Thoracic aorta (tissue), 2 donors: ENCODE measurements at places on chromosomes 16 and 17.

GRCh38 chr17:31167111-31167510 lies 72.3 kb downstream of the NF1 start:
- DNase-seq = no peak

- DNase-seq = no peak
Observed at GRCh38 chr17:56603486-56604238, 10.2 kb downstream of the NOG start.

DNA sequence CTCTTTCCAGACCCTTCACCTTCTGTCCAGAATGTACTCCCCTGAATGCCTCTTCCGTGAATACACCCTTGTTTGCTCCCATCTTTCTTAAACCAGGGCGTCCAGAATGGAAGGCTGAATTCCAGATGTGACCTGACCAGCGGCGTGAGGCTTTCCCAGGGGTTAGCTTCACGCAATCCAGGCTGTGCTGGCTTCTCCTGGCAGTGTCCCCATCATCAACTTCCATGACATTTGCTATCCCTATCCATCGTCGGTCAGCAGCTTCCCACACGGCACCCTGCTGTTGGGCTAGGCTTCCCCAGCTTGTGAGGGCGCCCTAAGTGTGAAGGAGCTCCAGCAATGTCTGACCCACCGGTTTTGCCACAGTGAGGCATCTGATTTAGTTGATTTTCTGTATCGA lies 339.8 kb upstream of the TNRC6C start:
- no peak for DNase-seq

GRCh38 chr17:45172541-45173286 lies 11.0 kb downstream of the HEXIM2 start:
- DNase-seq = peak; percentile 73

DNA sequence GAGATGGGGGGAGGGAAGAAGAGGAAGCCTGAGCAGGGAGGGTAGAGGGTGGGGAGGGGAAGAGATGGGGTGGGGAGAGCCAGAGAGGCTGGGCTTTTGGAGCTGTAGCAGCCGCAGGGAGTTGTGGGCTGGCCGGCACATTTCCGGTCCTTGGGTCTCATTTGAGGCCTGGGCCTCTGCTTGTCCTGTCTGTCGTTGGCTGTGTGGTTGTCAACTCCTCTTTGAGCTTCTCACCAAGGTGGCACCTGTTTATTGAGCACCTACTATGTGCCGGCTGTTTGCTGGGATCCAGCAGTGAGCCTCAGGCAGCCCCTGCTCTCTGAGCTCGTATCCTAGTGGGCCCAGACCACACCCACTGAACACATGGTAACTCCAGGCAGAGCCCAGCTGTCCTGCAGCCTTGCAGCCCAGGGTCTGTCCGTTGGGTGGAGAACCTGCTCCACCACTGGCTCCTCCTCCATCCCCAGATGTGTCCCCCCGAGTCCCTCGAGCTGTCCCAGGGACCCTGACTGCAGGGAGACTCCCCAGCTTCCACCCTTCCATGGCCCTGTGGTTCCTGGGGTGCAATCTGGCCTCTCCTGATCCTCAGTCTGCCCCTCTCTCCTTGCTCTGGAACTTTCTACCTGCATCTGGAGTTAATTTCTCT lies 164.9 kb downstream of the IRF8 start:
- no peak for DNase-seq

DNA sequence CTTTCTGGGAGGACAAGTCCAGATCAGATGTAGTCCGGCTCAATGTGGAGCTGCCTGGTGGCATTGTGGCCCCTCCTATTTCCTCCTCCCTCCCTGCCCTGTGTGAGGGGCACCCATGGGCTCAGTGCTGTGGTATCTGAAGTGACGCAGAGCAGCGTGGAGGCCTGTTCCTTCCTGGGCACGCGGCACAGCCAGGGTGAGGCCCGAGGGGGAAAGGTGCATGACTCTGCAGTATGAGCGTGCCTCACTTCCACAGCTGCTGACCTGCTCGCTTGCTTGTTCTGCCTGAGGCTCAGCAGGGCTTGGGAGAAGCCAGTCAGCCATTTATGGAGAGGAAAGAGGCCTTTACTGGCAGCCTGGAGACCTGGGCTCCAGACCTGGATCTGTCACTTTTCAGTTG lies 11.7 kb downstream of the TMEM238L start:
- DNase-seq = no peak

DNA sequence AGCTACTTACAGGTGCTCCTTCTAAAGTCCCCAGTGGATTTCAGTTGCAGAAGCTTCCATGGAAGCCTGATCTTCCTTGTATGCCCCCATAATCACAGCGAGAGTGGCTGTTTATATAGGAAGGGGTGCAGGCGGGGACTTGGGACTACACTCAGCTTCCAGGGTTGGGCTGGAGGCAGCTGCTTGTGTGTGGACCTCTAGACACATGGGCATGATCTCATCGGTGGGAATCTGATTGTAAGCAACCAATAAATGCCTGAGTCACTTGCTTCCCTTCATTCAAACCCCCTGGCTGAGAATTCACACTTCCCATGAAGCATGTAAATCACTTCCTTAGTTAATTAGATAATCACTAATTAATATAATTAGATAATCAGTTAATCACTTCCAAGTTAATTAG lies 1.0 kb upstream of the KRT20 start:
- no peak for DNase-seq

DNA sequence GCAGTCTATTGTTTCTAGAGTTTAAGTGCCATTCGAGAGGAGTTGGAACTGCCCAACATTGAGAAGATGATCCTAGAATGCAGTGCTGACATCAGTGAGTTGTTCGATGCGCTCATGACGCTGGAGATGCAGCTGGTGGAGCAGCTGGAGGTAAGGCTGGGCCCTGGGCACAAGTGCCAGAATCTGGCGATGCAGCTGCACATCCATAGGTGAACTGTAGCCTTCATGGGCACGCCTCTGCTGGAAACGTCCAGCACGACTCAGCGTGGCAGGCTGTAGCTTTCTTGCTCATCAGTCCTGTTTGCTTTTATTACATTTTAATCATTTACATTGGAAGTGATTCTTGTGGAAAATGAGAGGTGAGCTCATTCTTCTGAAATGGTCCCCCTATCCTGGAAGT lies 31.7 kb downstream of the DRC3 start:
- no peak for DNase-seq

DNA sequence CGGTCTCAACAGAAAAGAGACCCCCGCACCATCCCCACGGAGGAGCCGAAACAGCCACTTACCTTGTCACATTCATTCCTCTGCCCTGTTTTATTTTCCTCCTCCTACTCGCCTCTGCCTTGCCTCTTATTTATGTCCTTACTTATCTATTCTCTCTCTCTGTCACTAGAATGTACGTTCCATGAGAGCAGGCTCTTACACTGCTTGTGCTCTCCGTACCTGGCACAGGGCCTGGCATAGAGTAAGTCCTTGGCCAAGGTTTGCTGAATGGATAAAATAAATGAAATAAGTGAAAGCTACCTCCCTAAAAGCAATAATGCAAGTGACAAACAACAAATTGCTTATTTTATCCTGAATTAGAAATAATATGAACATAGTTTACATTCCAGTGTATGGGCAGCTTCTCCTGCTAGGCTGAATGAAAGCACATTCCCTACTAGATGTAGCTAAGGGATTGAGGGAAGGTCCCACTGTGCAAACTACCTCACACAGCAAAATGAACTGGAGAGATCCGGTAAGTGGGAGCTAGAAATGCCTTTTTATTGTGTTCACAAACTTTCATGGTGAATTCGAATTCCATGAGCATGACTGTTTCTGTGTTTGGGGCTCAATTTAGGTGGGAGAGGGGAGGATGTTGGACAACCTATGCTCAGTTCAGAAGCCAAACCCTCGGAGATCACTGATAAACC lies 173.1 kb downstream of the PARN start:
- DNase-seq = no peak

GRCh38 chr16:820748-821147 lies 20.2 kb upstream of the GNG13 start:
- DNase-seq = no peak

- no peak for DNase-seq
Observed at GRCh38 chr16:17269439-17269838, 201.3 kb downstream of the XYLT1 start.

- DNase-seq = no peak
Observed at GRCh38 chr16:14240219-14240843, 169.2 kb downstream of the MRTFB start.

DNA sequence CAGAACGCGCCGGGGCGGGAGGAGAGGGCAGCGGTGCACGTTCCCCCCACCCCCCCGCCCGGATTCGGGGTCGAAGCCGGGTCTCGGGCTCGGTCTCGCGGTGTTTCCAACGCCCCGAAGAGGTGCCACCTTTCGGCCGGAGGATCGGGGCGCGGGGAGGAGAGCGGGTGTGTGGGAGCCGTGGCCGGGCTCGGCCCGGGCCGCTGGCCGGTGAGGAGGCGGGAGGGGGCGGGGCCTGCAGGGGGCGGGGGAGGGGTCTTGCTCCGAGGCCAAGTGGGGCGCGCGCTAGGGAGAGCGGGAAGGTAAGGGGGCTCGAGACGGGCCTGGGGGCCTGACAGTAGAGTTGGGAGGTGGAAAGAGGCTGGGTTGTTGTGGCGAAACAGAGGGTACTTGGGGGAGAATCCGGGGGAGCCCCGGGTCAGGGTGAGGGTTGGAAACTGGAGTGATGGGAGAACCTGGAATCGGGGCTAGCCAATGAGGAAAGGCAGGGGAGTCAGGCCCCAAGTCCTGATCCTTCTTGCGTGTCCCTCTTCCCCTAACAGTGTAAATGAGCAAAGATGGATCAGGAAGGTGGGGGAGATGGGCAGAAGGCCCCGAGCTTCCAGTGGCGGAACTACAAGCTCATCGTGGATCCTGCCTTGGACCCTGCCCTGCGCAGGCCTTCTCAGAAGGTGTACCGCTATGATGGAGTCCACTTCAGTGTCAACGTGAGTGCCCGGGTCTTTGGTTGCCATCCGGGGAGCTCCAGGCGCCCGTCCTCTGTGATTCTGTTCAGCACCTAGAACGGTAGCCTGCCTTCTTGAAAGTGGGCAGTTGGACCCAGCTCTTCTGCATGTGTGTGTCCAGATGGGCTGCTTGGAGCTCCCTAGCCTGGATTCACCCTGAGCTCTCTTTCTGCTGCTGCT lies 873 bp downstream of the SETD1A start:
- DNase-seq = no peak

- DNase-seq = no peak
Observed at GRCh38 chr16:88356124-88356726, 26.5 kb upstream of the ZNF469 start.

DNA sequence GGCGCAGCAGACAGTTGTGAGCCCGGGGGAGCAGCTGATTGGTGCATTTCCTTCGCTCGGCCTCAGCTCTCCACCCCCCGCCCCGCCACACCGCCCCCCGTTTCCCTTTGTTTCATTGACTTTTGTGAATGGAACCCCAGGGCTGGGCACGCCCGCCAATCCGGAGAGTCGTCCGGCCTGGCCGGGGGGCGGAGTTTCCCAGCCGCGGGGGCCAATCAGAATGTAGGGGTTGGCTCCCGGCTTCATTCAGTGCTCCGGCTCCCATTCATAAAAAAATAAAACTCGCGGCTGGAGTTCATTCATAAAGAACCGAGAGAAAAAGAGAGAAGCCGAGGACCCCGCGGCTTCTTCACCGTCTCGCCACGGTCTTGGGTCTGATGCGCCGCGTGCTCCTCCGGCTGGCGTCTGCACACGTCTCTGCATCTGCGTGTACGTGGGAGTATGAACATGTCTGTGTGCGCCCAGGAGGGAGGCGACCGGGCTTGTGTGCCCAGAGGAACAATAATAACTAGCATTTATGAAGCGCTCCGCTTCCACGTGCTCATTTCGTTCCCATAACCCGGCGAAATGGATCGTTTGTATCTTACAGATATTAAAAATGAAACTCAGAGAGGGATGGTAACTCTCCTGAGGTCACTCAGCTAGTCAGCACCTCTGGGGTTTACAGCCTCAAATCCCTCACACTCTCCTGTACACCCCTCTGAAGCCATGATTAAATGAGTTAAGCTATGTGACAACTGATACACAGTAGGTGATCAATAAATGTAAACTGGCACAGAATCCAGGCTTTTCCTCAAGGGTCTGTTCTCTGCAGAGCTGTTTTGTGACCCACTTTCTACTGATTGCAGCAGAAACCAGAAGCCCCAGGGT lies at the start of gene ETV4:
ETV4 (minus strand) TSS at position 22 of the 870 bp plus-strand sequence. CDS start 723 bp downstream, outside the sequence.
- DNase-seq = peak; percentile 58

DNA sequence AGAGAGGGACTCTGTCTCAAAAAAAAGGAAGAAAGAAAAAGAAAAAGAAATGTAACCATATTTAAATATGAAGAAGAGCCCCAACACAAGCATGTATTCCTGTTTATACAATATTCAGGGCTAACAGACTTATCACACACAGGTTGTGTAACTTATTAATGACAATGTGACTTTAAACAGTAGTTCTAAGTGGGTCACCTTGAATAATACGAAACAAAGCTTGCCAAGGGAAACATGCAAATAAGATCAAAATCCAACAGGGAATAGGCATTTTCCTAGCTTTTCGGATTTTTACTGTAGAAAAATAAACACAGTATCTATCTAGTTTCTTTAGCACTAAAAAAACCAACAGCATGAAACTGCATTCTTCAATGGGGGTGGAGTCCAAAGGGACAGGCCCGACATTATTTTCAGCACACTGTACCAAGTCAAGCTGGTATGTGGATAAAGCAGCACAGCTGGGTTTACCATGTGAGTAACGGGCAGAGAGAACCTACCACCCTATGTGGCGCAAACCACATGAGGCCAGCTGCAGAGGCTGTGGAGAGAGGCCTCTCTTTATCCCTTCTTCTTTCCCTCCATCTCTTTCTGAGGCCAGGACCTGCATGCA lies 45.3 kb downstream of the TOM1L2 start:
- no peak for DNase-seq

GRCh38 chr17:45231481-45232116 lies 9.9 kb downstream of the FMNL1 start:
- no peak for DNase-seq

GRCh38 chr16:53071748-53072301 lies 17.0 kb downstream of the CHD9 start:
- no peak for DNase-seq

DNA sequence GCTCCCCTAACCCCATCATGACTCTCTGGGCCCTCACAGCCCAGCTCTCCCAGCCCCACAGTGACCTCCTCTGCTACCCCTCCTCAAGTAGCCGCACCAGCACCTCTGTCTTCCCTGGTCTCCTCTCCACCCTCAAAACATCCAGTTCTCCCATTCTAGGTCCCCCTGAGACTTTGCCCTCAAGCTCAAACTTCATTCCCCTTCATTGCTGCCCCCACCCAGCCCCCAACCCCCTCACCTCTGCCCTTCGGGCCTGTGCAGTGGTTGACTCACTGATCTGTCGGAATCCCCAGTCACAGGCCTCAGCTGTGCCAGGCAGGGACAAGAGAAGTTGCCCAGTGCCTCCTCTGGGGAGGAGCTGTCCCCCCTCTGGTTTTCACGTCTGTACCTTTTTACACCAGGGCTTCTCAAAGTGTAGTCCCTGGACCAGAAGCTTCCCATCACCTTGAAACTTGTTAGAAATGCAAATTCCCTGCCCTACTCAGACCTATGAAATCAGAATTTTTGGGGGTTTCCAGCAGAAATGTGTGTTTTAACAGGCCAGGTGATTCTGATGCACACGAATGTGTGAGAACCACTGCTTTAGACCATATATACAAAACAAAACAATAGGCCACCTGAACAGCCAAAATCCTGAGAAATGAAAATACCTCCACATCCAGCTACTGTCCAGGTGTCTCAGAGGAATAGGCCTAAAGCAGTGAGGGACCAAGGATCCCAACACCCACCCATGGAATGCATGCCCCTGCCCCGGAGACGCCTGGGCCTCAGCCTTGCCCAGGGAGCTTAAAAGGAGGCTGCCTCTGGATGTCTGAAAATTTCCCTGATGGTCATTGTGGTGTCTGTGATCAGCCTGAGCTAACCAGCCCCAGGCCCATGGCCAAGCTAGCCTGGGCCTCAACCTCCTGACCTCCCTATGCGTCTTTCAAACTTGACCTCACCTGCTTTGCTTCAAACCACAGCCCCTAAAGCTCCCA lies 853 bp upstream of the DOK4 start:
- no peak for DNase-seq

GRCh38 chr16:11088074-11088730 lies 143.8 kb downstream of the CLEC16A start:
- no peak for DNase-seq
